GM06990 (cell line): ENCODE measurements at places on chromosomes 3 and 15.

DNA sequence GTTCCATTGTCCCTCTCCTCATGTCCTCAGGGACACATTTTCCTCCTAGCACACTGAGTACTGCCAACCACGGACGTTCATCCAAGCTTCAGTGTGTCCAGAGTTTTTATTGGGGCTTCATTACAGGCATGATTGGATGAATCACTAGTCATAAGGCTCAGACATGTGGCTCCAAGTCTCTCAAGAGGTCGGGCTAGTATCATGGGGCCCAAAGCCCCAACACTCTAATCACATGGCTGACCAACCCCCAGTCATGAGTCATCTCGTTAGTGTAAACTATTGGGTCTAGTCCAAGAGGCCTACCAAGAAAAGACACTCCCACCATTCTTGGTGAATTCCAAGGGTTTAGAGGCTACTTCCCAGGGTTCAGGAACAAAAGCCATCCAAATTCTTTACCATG is 4.4 kb downstream of the TERC start:
- no peak for DNase-seq

DNA sequence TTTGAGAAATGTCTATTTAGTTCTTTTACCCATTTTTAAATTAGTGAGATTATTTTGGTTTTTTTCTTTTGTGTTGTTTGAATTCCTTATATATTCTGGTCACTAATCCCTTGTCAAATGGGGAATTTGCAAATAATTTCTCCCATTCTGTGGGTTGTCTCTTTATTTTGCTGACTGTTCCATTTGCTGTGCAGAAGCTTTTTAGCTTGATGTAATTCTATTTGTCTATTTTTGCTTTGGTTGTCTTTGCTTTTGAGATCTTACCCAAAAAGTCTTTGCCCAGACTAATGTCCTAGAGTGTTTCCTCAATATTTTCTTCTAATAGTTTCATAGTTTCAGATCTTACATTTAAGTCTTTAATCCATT is 472.9 kb downstream of the TBL1XR1 start:
- no peak for DNase-seq

DNA sequence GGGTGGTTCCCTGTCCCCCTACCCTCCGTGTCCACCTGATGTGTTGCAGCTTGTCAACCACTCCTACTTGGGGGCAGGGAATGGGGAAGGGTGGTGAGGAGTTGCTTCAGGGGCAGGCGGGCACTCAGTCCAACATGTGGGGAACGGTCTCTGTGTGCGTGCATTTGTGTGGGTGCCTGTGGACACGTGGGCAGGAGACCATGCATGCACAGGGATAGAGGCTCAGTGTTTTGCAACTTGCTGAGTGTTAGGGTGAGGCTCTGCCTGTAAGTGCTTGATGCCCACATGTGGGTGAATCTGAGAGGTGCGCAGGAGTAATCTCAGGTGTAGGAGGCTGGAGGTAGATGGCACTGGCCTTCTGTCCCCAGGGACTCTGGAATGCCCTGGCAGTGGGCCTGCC is 24.4 kb upstream of the TMEM115 start:
- DNase-seq = no peak

DNA sequence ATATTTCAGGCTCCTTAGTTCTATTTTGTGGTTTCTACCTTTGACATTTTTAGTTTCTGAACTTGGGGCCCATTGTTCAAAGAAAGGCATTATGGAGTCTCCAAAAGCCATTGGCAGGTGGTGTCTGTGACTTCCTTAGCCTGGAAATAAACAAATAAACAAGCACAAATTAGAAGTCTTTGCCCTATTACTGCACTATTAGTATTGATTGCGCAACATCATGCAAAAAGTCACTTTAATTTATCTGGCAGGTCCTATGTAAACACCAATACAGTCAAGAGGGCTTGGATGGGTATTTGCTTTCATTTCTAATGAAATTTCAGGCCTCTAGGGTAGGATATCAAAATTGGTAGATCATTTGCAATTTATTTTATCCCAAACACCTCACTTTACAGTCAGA is 85.6 kb downstream of the LPP start:
- DNase-seq = no peak

DNA sequence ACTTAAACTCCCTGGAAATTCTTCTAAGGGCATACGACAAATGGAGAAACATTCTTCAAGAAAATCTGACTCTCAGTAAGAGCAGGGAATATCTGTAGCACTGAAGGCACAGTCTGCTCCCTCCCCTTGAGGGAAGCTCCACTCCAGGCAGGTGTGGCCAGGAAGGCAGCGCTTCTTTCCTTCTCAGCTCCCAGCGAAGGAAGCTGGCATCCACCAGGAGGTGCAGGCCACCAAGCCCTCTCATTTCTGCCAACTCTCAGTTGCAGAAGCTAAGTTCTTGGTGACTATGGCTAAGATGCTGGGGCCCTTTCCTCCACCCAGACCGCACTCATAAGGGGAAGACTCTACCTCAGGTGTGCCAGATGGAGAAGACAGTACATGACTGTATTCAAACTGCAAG is 37.7 kb upstream of the SLC41A3 start:
- DNase-seq = no peak

DNA sequence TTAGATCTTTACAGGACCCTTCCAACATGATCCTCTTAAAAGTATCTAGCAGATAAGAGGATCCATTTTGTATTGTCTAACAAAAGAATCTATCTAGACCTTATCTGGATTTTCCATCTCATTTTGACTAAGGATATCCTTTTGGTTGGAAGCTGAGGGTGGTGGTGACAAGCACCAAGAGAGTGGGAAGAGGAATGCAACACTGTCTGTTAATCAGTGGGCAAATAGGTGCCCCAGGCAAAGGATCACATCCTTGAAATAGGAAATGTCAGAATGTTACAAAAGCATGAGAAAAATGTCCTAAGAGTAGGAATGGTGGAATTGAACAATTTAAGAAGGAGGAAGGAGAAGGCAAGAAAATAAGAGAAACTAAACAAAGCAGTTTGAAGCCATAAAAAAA is 420.7 kb upstream of the CNTN3 start:
- DNase-seq = no peak

- DNase-seq = no peak
Observed at GRCh38 chr3:40308725-40309417, 636 bp upstream of the EIF1B start.

DNA sequence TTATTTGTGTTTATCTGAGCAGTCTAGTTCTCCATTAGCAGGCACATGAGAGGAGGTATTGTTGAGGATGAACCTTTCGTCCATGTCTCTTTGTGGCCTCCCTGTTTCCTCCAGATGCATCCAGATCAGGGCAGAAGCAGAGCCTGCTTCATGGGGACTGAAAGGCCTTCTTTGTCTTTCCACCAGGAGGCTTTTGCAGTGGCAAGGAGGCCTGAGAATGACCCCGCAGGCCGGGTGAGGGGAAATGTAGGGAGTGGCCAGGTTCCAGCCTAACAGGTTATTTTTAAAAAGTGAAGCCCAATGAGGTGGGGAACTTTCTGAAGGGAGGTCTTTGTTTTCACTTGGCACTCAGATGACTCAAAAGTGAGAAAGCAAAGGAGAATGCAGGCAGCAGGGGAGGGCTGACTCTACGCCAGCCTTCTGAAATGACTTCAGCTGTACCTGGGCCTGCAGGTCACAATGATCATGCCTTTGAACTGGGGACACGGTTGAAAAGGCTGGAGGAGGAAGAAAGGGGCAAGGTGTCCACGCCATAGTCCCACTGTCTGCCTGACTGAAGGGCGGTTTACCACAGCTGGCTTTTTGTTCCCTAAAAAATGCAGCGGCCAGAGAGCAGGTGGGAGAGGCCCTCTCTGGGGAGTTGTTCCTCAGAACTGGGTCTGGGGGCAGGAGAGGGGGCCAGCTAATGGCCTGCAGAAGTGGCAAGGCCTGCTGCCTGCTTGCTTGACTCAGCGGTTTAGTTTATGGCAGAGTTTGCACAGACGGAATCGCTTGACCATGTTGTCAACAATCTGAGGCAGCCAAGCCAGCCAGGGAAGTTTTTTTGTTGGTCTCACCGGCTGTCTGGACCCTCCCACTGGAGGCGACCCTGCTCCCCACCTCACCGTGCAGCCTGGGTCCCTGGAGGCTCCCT is 28.7 kb downstream of the CMTM7 start:
- DNase-seq = peak; percentile 63

GRCh38 chr3:12816521-12817342 is 20.3 kb downstream of the CAND2 start:
- no peak for DNase-seq

DNA sequence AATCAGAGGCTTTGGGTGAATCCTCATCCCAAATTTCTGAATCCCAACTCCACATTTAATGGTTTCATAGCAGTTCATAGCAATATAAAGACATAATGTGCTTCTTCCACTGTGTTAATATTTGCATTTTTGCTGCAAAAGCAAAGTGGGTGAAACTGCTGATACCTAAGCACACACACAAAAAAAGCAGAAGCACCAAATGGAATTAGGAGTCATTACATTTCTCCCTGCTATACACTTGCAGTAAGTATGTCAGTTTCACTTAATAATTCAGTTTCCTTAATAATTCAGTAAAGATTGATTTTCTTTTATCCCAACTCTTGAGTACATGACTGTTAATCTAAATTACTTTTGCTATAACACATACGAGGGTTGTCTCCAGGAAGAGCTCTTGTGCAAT is 48.9 kb upstream of the ALCAM start:
- no peak for DNase-seq

GRCh38 chr3:12585970-12586369 is 29.1 kb downstream of the MKRN2 start:
- peak; percentile 20 for DNase-seq

DNA sequence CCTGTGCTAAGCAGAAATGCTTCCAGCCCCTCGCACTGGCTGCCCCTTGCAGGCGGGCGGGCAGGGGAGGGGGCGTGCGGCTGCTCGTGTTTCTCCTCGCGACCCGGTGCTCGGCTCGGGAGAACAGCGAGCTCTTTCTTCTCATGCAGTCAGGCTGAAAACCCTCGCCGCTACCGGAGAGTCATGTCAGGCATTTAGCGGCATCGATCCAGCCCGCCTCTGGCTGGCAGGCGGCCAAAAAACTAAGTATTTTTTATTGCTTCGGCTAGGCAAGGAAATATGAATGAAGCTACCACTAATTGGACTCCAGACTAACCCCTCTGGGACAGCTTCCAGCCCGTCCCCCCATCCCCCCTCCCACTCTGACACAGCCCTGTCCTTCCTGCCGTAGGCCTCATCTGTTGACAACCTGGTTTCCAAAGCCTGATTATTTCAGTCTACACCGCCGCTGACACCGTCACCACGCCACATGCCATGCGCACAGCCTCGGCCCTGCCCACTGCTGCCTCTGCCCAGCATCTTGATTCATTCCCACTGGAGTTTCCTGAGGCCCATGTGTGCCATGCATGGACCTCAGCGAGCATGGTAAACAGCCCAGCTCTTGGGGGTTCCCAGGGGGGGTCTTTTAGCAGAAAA is 35.3 kb downstream of the TLE3 start:
- no peak for DNase-seq

- DNase-seq = no peak
Observed at GRCh38 chr3:37542331-37542730, 319.3 kb upstream of the CTDSPL start.

- no peak for DNase-seq
Observed at GRCh38 chr15:75313116-75313845, 22.6 kb upstream of the COMMD4 start.
